Dorsolateral prefrontal cortex (tissue), 122 donors: ENCODE measurements at places on chromosomes 3 and 15. TPM values are rescaled to one million over a fixed set of nuclear protein-coding genes. Genes with fewer than 3 reads are reported as not detected.

DNA sequence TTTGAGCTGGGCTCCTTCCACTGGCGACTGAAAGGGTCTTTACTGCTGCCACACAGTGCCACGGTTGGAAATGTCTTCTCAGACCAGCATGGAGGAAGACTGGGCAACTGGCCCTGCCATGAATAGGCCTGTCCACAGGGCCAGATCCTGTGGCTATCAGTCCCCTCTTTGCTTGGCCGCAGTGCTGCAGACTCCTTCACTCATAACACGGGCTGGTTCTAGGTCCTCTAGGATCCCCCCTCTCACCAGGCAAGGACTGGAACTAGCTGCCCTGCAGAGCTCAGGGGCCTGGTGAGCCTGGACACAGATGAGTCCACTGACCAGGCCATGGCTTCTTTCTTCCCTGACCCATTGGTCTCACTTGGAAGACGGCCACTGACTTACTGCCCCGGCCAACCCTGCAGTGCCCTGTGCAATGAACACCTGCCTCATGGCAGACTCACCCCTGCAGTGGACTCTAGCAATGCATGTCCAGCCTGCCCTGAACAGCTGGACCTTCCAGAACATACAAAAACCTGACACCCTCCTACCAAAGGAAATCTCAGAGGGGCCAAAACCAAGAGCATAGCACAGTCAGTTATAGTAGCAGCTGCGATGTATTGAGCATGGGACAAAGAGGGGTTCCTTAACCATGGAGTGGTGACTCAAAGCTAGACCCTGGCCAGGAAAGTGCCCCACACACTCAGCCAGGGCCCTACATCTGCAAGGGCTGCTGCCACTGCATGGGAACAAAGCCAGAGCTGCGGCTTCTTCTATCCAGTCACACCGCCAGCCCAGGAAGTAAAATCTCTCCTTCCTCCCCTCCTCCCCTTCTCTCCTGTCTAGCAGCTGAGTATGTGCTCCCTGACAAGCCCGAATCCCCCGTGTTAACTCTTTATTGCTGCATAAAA lies 72.1 kb upstream of the ITGA11 start:
- DNase-seq, result no peak

Gene SLC25A36
- total RNA-seq, result 90.7 TPM

- DNase-seq, result peak; percentile 25
These were observed 80.5 kb upstream of the SLC24A5 start for GRCh38 chr15:48040166-48040817.

GRCh38 chr15:51864408-51865056 lies 35.1 kb downstream of the TMOD3 start:
- DNase-seq, result no peak

Gene RAMAC
- 23.7 TPM for total RNA-seq

DNA sequence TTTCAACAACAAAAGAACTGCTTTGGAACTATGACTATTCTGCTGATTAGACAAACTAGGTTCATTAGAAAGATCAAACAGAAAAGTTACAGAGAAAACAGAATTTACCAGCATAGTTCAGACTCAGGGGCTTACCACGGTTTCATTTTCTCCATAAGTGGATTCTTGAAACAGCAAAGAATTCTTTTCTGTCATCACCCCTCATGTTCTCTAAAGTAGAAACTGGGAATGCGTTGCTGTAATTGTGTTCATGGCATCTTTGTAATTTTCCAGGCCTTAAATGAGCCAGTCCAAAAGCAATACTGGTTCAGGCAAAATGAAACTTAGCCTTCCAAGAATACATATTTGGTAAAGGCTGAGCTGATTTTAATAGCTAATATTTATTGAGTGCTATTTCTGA lies 287.8 kb downstream of the CHL1 start:
- DNase-seq, result no peak

DNA sequence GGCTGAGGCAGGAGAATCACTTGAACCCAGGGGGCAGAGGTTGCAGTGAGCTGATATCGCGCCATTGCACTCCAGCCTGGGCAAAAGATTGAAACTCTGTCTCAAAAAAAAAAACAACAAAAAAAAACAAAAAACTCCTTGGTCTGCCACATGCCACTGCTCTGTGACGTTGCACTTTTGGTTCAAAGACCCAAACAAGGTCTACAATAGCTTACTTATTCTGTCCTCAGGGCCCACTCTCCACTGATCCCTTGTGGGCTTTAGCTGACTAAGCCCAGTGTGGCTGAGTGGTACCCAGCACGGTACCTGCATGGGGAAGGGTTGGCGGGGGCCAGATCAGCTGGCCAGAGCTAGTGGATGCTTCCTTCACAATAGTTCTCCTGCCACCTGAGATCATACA lies 1.8 kb downstream of the MON1A start:
- no peak for DNase-seq

GRCh38 chr15:62791694-62792093 lies 250.9 kb upstream of the TPM1 start:
- no peak for DNase-seq
